ENCODE measurements at places on chromosomes 6 and 20. TPM values are rescaled to one million over a fixed set of nuclear protein-coding genes. Genes with fewer than 3 reads are reported as not detected.

DNA sequence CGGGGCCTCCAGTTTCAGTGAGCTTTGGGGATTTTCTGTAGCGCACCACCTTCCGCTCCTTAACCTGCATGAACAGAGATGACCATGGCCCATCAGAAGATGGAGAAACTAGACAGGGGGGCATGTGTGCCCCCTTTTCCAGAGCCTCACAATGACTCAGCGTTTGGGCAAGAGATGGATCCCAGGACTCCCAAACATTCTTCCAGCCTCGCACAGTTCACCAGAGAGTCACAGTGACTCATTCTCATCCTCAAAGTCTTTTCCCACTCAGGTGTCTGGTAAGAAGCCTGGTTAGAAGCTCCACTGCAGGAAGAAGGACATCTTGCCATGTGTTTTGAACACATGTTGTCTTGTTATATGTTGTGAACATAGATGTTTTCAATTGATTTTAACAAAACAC, 76.2 kb upstream of the FRMD1 start:
- no peak for DNase-seq

DNA sequence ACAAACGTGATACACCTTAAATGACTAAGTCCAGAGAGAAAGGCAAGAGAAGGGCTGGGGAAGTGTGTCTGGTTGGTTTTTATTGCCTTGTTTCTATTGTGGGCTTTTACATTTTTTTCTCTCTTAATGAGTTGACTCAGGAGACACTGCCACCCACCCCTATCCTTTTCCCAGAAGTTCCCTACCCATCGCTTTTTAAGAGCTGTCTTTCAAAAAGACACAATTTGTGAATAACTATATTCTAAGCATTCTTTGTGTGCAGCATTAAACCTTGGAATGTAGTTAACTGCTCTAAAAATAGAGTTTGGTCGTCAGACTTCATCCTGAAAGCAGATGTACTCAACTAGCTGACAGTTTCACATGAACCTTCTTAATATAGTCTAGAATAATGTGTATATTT, 174.9 kb downstream of the ISM1 start:
- no peak for DNase-seq

DNA sequence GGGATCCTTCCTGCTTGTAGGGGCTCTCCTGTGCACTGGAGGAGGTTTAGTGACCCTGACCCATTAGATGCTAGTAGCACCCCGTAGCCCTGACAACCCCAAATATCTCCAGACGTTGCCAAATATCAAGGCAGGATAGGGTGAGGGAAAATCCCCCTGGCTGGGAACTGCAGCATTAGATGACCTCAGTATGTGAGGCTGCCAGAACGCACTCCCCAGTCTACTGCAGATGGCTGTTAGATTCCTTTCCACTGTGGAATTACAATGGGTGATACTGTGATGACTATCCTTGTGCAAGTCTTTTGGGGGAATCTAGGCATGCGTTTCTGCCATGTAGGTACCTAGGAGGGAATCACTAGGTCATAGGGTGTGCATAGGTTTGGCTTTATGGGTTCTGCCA, 226.3 kb upstream of the KCNG1 start:
- DNase-seq: no peak

GRCh38 chr6:143701349-143702234, 23.8 kb downstream of the PHACTR2 start:
- DNase-seq: no peak

DNA sequence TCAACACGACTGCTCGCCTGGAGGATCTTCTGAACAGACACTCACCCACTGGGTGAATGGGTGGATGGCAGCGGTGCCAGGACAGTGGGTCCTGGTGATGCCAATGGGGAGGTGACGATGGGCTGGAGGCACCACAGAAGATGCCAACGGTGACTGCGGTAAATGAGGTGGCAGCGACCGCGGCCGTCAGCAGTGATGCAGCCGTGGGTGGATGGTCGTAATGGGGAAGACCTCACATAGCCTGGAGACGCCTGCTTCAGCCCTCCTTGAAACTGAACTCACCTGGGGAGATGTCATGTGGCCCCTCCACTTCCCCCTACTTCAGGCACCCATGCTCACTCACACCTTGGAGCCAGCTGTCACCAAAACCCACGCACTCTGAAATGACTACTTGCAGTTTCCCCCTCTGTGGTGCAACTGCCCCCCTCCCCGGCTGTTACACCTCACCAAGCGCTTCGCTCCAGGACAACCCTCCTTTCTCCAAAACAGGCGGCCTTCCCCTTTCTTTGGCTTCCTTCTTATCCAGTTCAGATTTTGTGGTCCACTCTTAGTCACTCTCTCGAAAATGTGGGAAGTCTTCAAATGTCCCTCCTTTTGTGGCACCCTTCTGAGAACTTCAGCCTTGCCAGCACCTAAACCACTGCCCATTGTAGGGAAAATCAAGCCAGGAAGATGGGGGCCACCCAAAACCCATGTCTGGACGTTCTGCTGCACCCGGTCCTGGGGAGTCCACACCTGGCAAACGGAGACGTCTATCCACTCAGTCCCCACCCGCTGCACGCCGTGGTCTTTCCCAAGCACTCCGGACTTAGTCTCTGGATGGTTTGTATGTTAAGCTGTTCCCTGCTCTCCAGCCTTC, 10.4 kb upstream of the ABHD16B start:
- no peak for DNase-seq

GRCh38 chr20:44382641-44383040, 27.1 kb downstream of the HNF4A start:
- no peak for DNase-seq

GRCh38 chr6:157054531-157054979, 268.8 kb downstream of the TMEM242 start:
- DNase-seq: no peak

GRCh38 chr6:39909701-39910100, 24.6 kb downstream of the MOCS1 start:
- DNase-seq: no peak

DNA sequence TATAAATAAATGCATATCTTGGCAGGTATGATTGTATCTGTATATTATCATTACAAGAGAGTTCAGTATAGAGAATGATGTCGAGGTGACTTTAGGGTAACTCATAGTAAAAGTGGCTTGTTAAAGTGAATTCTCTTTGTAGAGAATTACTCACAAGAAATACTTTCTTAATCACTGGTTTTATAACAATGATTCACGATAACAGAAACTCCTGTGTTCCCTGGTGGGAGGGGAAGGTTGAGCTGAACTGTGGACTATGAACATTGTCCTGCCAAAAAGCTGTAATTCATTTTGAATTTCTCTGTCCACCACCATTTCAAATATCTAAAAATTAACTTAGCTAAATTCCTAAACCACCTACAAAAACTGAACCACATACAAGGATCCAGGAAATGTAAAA, 7.7 kb downstream of the TPMT start:
- DNase-seq: no peak

GRCh38 chr20:53800883-53801604, 207.4 kb upstream of the ZNF217 start:
- no peak for DNase-seq

SLC35F1 gene
- 2.2 TPM for polyA plus RNA-seq

GCNT2 gene
- 14.6 TPM for polyA plus RNA-seq

TMC2 gene
- polyA plus RNA-seq: 0.34 TPM

DNA sequence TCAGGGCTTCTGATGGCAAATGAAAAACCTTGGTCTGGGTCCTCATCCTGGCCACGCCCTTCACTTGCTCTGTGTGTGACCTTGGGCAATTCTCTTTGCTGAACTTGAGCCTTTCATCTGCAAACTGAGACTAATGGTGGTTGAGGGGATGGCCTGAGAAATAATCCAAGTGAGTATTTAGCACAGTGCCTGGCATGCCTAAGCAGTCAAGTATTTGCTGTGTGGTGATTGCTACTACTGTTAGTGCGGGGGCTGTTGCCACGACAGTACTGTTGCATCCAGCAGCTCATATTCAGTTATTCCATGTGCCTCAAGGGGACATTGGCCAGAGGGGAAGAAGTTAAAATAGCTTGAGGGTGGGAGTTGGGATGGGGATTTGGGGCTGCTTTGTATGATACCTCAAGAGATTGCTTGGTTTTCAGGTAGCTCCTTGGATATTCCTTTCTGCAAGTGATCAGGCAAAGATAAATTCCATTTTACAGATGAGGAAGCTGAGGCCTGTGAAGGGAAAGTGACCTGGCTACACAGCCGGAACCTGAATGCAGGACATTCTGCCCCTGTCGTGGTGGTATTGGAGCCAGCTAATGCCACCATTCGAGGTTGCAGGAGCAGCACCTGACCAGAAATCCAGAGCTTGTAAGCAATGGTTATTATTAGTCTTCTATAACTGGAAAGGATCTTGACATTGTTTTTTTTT, 45.1 kb upstream of the EPB41L1 start:
- no peak for DNase-seq

- DNase-seq: no peak
Measured at GRCh38 chr6:126701676-126702560, 362.0 kb downstream of the CENPW start.

DNA sequence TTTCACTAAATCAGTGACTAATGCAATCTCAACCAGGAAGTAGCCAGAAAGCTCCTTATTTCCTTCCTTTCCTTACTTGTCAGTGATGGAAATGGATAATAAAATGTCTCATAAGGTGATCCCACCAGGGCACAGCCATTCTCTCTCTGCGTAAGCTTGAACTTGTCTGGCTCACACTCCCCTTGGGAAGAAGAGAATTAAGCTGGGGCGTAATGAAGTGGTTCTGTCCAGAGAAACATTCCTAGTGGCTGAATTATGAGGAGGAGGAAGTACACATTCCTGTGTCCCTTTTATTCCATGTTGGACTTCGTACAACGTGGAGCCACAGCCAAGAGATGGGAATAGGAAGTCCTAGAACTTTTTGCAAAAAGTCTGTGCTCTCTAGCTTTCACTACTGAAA, 93.7 kb downstream of the MTHFD1L start:
- DNase-seq: no peak

- DNase-seq: no peak
Measured at GRCh38 chr6:157316871-157317814, 6.2 kb downstream of the TMEM242 start.

- DNase-seq: peak; percentile 70
Measured at GRCh38 chr6:168292826-168293225, 26.8 kb downstream of the DACT2 start.

GRCh38 chr6:133248241-133249001, 7.3 kb downstream of the EYA4 start:
- DNase-seq: no peak

C4A gene
- 16.1 TPM for polyA plus RNA-seq

DNA sequence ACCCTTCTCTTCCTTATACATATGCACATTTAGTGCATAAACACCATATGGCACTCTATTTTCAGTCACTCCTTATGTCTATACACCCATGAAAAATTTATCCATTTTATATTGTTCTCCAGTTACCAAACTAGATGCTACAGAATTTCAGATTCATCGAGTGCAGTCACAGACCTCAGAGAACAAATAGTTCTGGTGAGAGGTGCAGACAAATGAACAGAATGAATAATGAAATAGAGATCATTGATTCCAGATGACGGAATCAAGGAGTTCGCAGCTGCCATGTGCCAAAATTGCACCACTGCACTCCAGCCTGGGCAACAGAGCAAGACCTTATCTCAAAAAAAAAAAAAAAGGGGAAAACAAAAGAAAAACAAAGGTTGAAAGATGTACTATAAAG, 214.8 kb upstream of the CEP162 start:
- DNase-seq: no peak

- no peak for DNase-seq
Measured at GRCh38 chr20:48265791-48266190, 480.5 kb upstream of the SULF2 start.

GRCh38 chr6:25713824-25714223, 40.7 kb upstream of the SLC17A4 start:
- no peak for DNase-seq

TTI1 gene
- polyA plus RNA-seq: 35.5 TPM

- no peak for DNase-seq
Measured at GRCh38 chr20:33092361-33092760, 12.9 kb downstream of the BPIFB4 start.

EMILIN3 gene
- polyA plus RNA-seq: 11.0 TPM

- DNase-seq: no peak
Measured at GRCh38 chr6:81764531-81764930, 12.1 kb upstream of the TENT5A start.

- no peak for DNase-seq
Measured at GRCh38 chr20:40536808-40537207, 152.2 kb downstream of the MAFB start.

GRCh38 chr20:45157962-45158361, 16.7 kb upstream of the PI3 start:
- no peak for DNase-seq

DNA sequence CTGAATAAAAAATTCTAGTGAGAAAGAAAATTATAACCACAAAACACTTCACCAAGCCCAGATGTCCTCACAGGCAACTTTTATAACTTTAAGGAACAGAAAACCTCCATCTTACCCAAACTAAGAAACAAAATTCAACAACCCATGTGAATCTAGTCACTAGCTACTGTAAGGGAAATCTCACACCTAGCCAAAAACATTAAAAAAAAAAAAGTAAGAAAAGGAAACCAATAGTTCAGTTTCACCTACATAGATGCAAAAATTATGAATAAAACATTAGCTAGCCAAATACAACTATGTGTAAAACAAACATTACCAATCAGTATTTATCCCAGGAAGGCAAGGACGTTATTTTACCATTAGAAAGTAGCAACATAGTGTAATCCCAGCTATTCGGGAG, 35.5 kb upstream of the SLC23A2 start:
- no peak for DNase-seq

GRCh38 chr6:31734821-31735406, 1.4 kb downstream of the CLIC1 start:
- no peak for DNase-seq

GRCh38 chr20:50528804-50529351, 18.7 kb downstream of the PTPN1 start:
- no peak for DNase-seq

ARMC2 gene
- 10.7 TPM for polyA plus RNA-seq

DNA sequence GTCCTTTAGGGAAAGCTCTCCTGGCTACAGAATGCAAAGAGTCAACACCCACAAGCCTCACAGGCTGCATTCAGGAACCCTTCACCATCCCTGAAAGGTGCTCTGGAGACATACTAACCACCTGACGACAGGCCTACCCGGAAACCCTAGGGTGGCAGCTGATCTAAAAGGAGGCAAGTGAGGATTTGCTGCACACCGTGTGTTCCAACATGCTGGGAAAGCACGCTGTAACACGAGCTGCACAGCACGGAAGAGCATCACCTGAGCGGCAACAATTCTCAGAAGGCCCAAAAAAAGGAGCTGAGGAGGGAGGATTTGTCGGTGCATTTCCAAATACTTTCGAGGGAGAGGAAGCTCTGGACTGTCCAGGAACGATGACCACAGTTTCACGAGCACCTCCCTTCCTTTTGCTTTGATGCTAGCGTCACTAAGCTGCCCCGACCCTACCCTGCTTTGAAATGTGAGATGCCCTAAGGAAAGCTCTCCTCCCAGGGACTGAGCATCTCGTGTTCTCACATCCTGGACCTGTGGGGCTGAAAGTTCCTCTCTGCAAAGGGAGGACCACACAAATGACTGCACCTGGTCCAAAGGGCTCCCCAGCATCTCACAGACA, 87.0 kb downstream of the PPP1R3G start:
- peak; percentile 68 for DNase-seq

OR2H1 gene
- not detected for polyA plus RNA-seq

MAP7 gene
- polyA plus RNA-seq: 41.5 TPM

- DNase-seq: no peak
Measured at GRCh38 chr20:2331901-2332565, 36.2 kb downstream of the TGM3 start.
